Progenitor cell of endocrine pancreas (in vitro differentiated cells): ENCODE measurements at places on chromosomes 6 and 20.

- H3K4me3 ChIP-seq = no peak overlapping the region
- peaks cover 61% of the 10 kb centered on the region for H3K27me3 ChIP-seq
- no peak for DNase-seq
- H3K4me1 ChIP-seq = peaks cover 26% of the 10 kb centered on the region
- no peak overlapping the region for H3K27ac ChIP-seq
Observed at GRCh38 chr6:113674075-113674474, 183.1 kb upstream of the MARCKS start.

DNA sequence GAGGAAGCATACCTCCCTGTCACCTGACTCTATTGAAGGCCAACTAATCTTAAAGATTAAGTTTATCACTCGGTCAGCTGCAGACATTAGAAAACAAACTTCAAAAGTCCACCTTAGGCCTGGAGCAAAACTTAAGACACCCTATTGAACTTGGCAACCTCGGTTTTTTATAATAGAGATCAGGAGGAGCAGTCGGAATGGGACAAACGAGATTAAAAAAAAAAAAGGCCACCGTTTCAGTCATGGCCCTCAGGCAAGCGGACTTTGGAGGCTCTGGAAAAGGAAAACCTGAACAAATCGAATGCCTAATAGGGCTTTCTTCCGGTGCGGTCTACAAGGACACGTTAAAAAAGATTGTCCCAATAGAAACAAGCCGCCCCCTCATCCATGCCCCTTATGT lies 7.2 kb upstream of the PRR18 start:
- DNase-seq = no peak
- H3K4me3 ChIP-seq = no peak overlapping the region
- no peak overlapping the region for H3K27ac ChIP-seq
- no peaks in the 10 kb centered on the region for H3K36me3 ChIP-seq

GRCh38 chr6:161029195-161029809 lies 37.7 kb downstream of the MAP3K4 start:
- H3K27ac ChIP-seq = no peak overlapping the region
- H3K27me3 ChIP-seq = no peaks in the 10 kb centered on the region
- peaks cover 5% of the 10 kb centered on the region for H3K4me1 ChIP-seq
- H3K36me3 ChIP-seq = peaks cover 4% of the 10 kb centered on the region
- no peak for DNase-seq

- H3K4me1 ChIP-seq = peaks cover 9% of the 10 kb centered on the region
- H3K27ac ChIP-seq = no peak overlapping the region
- H3K36me3 ChIP-seq = no peaks in the 10 kb centered on the region
- no peaks in the 10 kb centered on the region for H3K27me3 ChIP-seq
- no peak for DNase-seq
Observed at GRCh38 chr6:142786476-142786875, 158.5 kb downstream of the HIVEP2 start.

- no peaks in the 10 kb centered on the region for H3K36me3 ChIP-seq
- no peak overlapping the region for H3K4me3 ChIP-seq
- no peaks in the 10 kb centered on the region for H3K27me3 ChIP-seq
Observed at GRCh38 chr6:33586108-33586640, 6.1 kb upstream of the BAK1 start.

GRCh38 chr6:167826896-167827582 lies at the start of gene AFDN:
Gene AFDN (plus strand): TSS chr6:167826911. CDS start chr6:167827133, 222 bp downstream.
- no peaks in the 10 kb centered on the region for H3K27me3 ChIP-seq
- peak within 1 kb of the TSS; percentile 99 for H3K27ac ChIP-seq
- DNase-seq = peak; percentile 56
- H3K4me3 ChIP-seq = peak within 1 kb of the TSS; percentile 96
- H3K36me3 ChIP-seq = peaks cover 12% of the 10 kb centered on the region

DNA sequence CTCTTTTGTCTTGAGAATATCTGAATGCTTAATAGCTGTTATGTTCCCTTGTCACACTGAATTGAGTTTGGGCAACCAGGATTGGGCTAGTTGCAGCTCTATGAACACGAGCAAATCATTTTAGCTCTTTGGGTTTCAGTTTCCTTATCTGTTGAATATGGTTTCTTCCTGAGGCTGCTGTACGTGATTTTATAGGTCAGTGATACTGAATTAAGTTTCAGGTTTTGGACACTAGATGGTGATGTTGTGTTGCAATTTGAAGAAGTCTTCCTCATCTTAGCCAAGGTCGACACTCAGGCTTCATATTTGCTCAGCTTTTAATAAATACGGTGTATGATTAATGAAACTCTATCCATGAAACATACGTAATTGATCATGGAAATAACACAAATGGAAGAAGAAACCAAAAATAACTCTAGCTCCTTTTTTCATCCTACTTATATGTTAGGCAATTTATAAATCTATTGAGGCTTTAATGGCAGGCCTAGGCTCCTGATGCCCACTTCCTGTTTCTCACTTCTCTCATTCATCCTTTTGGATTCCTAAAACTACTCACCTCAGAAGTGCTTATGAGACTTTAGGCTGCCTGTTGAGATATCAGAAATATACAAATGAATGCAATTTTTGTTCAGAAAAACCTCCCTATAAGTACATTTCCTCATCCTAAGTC lies 354.1 kb upstream of the MAP3K7 start:
- H3K27me3 ChIP-seq = peaks cover 3% of the 10 kb centered on the region
- no peak for DNase-seq
- no peaks in the 10 kb centered on the region for H3K4me1 ChIP-seq
- no peaks in the 10 kb centered on the region for H3K36me3 ChIP-seq
- H3K27ac ChIP-seq = no peak overlapping the region
- no peak overlapping the region for H3K4me3 ChIP-seq

DNA sequence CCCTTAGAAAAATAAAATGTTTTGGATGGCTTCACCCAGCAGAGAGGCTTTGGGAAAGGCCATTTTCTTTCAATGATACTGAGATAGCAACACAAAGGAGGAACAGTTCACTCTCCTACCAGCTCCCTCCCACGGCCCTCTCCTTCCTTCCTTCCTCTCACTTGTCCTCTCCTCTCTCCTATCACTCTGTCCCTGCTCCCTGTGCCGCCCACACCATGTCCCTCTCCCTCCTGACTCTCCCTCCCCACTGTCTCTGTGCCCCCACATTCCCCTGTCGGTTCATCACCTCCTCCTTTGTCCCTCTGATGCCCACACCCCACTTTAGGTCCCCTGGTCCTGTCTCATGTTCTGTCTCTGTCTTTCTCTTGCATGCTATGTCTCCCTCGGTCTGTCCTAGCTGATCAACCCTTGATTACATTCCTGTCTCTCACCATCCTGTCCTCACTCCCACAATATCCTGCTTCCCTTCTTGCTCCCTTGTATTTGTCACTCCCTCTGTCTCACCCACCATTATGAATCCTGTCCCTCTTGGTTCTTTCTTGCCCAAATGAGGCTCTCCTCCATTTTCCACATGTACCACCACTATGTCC lies 30.1 kb downstream of the ELMO2 start:
- DNase-seq = no peak
- H3K4me1 ChIP-seq = no peaks in the 10 kb centered on the region
- H3K27me3 ChIP-seq = no peaks in the 10 kb centered on the region
- peaks cover 32% of the 10 kb centered on the region for H3K36me3 ChIP-seq

DNA sequence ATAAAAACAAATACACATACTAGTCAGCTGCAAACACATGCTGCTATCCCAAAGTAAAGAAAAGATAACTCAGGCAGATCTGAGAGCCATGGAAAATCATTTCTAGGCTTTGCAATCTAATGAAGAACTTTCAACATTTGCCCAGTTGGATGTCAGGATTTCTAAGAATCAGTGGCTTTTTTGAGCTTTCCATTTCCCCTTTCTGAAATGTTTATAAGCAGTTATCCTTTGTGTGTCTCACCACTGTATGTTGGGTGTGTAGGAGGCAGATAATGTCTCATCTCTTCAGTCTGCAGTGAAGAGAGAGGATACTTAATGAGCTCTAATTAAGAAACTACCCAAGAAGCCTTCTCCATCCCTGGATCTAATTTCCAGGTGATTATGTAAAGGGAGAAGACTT lies 43.6 kb downstream of the RGS17 start:
- no peak overlapping the region for H3K27ac ChIP-seq
- H3K4me3 ChIP-seq = no peak overlapping the region
- H3K4me1 ChIP-seq = no peaks in the 10 kb centered on the region
- H3K27me3 ChIP-seq = no peaks in the 10 kb centered on the region
- H3K36me3 ChIP-seq = no peaks in the 10 kb centered on the region

- no peaks in the 10 kb centered on the region for H3K27me3 ChIP-seq
- peaks cover 41% of the 10 kb centered on the region for H3K4me1 ChIP-seq
- H3K4me3 ChIP-seq = no peak overlapping the region
- H3K27ac ChIP-seq = no peak overlapping the region
- peaks cover 2% of the 10 kb centered on the region for H3K36me3 ChIP-seq
- DNase-seq = no peak
Observed at GRCh38 chr6:7115543-7116231, 7.9 kb downstream of the RREB1 start.

DNA sequence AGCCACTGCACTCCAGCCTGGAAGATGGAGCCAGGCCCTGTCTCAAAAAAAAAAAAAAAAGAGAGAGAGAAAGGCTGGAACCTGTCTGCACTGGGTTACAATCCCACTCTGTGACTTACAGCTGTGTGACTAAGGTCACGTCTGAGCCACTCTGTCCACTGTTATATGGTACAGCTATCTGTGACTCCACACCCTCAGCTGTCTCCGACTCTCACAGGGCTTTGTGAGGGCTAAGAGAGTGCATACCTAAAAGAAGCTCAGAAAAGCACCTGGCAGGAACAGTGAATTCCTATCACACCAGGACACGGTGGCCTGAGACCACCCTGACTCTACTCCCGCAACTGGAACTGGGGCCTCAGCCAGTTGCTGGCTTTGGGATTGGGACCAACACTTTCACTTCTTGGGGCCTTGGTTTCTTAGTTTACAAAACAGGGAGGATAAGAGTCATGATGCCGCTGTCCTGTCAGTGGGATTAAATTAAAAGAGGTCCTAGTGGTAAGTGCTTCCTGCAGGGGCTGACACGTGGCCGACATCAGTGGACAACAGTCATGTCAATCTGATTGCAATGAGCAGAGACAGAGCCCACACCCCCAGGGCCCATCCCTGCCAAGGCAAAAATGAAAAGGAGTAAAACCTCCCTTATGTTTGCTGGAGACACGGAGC lies 5.7 kb upstream of the CD93 start:
- peaks cover 29% of the 10 kb centered on the region for H3K4me1 ChIP-seq
- H3K36me3 ChIP-seq = no peaks in the 10 kb centered on the region
- H3K27me3 ChIP-seq = peaks cover 70% of the 10 kb centered on the region
- no peak for DNase-seq
- peak overlapping the region; percentile 70 for H3K27ac ChIP-seq

- DNase-seq = no peak
- H3K4me1 ChIP-seq = peaks cover 1% of the 10 kb centered on the region
- H3K4me3 ChIP-seq = no peak overlapping the region
- H3K27me3 ChIP-seq = no peaks in the 10 kb centered on the region
Observed at GRCh38 chr20:20321134-20321533, 46.8 kb upstream of the INSM1 start.

DNA sequence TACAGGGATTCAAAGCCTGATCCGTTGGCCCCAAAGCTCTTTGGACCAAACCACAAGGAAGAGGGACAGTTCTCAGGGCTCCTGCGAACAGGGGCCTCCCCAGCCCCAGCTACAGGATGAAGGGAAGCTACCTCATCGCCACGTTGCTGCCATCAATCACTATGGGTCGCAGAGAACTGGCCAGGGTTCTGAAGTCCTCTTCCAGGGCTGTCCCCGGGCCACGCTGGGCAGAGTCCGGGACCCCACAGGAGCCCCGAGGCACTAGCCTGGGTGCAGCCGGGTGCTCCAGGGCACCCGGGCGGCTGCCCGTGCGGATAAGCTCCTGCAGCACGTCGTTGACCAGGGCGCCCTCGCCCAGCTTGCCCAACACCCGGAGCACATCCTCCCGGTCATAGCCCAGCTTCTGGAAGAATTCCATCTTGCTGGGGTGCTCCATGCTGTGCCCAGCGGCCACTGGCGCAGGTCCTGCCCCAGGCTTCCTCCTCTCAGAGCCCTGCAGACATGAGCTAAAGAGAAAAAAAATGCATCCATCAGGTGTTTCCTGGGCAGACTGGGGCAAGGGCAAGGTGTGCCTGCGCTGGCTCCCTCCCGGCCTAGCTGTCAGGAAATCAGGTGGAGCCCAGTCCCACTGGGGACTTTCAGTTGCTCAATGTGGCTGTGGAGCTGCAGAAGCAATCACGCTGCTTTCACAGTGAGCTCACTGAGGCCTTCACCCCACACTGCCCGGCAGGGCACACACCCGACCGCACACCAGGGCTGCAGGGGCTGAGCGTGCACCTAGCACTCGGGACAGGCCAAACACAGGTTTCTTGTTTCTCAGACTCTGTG lies 10.5 kb downstream of the ZC3H12D start:
- H3K36me3 ChIP-seq = no peaks in the 10 kb centered on the region
- H3K27me3 ChIP-seq = no peaks in the 10 kb centered on the region
- no peak overlapping the region for H3K27ac ChIP-seq
- H3K4me1 ChIP-seq = no peaks in the 10 kb centered on the region
- no peak for DNase-seq

DNA sequence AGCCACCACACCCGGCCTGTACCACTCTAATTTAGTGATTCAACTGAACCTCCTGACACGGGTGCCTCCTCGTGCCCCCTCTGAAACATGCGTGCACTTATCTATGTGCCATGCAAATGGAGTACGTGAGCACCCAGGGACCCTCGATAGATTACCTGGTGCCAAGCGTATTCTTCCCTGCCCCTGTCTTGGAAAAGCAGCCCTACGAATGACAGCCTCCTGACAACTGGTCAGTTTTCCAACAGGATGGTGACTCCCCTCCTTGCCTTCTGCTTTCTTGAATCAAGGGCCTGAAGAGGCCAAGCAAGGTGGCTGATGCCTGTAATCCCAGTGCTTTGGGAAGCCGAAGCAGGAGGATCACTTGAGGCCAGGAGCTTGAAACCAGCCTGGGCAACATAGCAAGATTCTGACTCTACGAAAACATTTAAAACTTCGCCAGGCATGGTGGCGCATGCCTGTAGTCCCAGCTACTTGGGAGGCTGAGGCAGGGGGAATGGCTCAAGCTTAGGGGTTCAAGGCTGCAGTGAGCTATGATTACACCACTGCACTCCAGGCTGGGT lies 25.4 kb upstream of the SYNJ2 start:
- H3K4me1 ChIP-seq = peaks cover 32% of the 10 kb centered on the region
- H3K36me3 ChIP-seq = peaks cover 6% of the 10 kb centered on the region
- no peaks in the 10 kb centered on the region for H3K27me3 ChIP-seq
- no peak for DNase-seq

DNA sequence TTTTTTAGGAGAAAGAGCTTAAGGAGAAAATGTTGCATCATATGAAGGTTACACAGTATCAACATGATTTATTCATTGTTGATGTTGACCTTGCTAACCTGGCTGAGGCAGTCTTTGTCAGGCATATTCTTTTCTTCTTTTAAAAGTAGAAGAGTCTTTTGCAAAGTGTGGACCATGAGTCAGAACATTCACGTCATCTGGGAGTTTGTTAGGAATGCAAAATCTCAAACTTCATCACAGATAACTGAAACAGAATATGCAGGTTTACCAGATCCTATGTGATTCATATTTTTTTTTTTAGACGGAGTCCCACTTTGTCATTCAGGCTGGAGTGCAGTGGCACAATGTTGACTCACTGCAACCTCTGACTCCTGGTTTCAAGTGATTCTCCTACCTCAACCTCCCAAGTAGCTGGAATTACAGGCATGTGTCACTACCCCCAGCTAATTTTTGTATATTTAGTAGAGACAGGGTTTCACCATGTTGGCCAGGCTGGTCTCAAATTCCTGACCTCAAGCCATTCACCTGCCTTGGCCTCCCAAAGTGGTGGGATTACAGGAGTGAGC lies 530.4 kb upstream of the BTBD3 start:
- H3K4me3 ChIP-seq = no peak overlapping the region
- H3K36me3 ChIP-seq = peaks cover 2% of the 10 kb centered on the region
- DNase-seq = no peak
- H3K27ac ChIP-seq = no peak overlapping the region

GRCh38 chr20:25016471-25016870 lies 23.9 kb upstream of the APMAP start:
- DNase-seq = no peak
- peaks cover 6% of the 10 kb centered on the region for H3K27me3 ChIP-seq
- H3K27ac ChIP-seq = no peak overlapping the region
- peaks cover 26% of the 10 kb centered on the region for H3K4me1 ChIP-seq
- no peaks in the 10 kb centered on the region for H3K36me3 ChIP-seq
- H3K4me3 ChIP-seq = no peak overlapping the region
